ENCODE measurements at places on chromosomes 2 and 18. TPM values are rescaled to one million over a fixed set of nuclear protein-coding genes. Genes with fewer than 3 reads are reported as not detected.
A peak's percentile ranks its signal among the peaks of the same experiment; 100 is the strongest.

Gene MAP3K19
- not detected for total RNA-seq

Gene UGT1A10
- not detected for total RNA-seq

Gene TUBB8B
- 0.93 TPM for total RNA-seq

Gene NETO1
- total RNA-seq, result 52.4 TPM

Gene DLX1
- 1.7 TPM for total RNA-seq

Gene EPB41L3
- 41.7 TPM for total RNA-seq

Gene ITM2C
- 169 TPM for total RNA-seq

DNA sequence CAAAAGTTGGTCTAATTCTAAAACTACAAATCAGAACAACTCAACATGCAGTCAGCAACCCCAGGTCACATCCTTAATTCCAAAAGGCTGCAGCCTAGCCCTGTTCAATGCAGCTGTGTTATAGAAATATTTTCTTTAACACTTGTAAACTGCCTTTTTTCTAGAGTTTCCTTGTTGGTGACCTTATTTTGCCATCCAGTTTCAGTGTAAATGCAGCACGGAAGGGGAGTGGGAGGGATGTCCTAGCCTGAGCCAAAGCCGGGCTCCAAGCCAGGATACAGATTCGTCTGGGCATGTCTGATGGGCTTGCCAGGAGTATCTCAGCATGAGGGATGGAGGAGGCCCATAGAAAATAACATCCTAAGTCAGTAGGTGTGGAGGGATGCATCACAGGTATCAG is 17.7 kb upstream of the SP3 start:
- no peak overlapping the region for H3K27ac ChIP-seq
- H3K4me1 ChIP-seq, result peaks cover 12% of the 10 kb centered on the region
- peaks cover 5% of the 10 kb centered on the region for H3K27me3 ChIP-seq
- DNase-seq, result no peak

DNA sequence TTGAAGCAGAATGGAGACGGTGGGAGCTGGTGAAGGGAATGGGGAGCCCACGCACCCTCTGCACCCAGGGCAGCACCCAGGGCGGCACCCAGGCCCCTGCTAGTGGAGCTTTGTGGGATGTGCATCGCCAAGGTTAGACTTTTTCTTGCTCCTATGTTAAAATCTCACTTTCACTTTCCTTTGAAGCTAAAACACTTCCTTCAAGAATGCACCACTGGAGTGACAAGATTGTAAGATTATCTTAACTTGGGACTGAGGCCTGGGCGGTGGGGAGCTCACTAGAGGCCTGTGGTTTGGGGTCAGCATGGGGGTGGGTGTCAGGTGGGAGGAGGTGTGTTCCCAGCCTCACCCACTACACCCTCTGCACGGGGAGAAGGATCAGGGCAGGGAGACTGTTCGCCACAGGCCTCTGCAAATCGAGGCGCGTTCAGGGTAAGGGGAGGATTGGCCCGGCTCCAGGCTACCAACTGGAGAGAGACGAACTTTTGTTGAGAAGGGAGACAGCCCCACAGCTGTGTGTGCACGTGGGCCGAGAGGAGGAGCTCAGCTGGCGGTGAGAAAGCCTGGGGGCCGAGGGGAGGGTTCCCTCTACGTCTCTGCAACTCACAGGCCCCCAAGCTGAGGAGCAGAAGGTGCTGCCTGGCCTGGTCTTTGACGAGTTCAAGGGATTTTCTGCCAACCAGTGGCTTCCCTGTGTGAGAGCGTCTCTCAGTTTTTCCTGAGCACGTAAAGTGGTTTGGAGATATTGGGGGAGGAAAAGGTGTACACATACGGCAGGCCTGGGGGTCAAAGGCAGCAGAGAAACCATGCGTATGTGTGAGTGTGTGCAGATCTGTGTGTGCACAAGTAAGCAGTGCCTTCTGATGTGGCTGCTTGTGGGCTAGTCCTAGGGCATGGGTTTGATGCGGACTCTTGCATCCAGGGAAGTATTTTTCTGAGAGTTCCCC is 147.7 kb downstream of the KLHL29 start:
- H3K36me3 ChIP-seq, result no peaks in the 10 kb centered on the region
- no peak for DNase-seq
- no peak overlapping the region for H3K4me3 ChIP-seq
- no peak overlapping the region for H3K27ac ChIP-seq
- H3K4me1 ChIP-seq, result peaks cover 7% of the 10 kb centered on the region
- peaks cover 44% of the 10 kb centered on the region for H3K27me3 ChIP-seq

GRCh38 chr2:215567504-215567903 is 131.6 kb upstream of the FN1 start:
- no peak for DNase-seq
- peaks cover 9% of the 10 kb centered on the region for H3K4me1 ChIP-seq
- no peak overlapping the region for H3K4me3 ChIP-seq
- no peak overlapping the region for H3K27ac ChIP-seq

DNA sequence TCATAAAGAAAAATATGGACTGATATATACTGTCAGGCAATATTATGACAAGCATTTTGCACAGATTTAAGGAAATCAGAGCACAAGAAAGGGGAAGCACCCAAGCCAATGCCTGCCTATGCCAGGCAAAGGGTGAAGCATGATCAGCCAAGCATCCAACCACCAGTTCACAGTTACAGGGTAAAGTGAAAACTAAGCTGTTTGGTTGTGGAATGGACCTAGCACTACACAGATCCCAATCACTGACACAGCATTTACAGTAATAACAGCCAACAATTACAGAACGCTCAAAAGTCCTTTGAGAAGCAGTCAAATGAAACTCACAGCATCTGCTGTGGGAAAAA is 90.3 kb downstream of the SP3 start:
- no peak overlapping the region for H3K4me3 ChIP-seq
- H3K27me3 ChIP-seq, result peaks cover 11% of the 10 kb centered on the region
- H3K27ac ChIP-seq, result no peak overlapping the region

GRCh38 chr2:67666386-67667053 is 269.4 kb downstream of the ETAA1 start:
- H3K36me3 ChIP-seq, result no peaks in the 10 kb centered on the region
- H3K4me1 ChIP-seq, result no peaks in the 10 kb centered on the region
- H3K27me3 ChIP-seq, result no peaks in the 10 kb centered on the region
- no peak overlapping the region for H3K4me3 ChIP-seq
- DNase-seq, result no peak
- H3K27ac ChIP-seq, result no peak overlapping the region

DNA sequence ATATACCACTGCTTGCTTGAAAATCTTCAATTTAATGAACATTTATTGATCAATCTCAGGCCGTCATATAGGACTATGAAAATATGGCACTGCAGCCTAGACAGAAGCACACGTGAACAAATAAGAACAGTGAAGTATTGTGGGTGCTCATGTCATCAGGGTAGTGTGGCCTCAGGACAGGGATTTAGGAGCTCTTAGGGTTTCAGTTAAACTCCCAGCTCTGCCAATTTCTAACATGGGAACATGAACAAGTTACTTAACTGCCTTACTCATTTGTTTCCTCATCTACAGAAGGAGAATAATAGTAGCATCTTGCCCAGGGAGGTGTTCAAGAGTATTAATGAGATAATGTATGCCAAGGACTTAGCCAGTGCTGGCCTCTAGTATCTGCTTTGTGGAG is 146.0 kb upstream of the MAP3K20 start:
- no peaks in the 10 kb centered on the region for H3K36me3 ChIP-seq
- no peak for DNase-seq
- H3K27ac ChIP-seq, result no peak overlapping the region
- no peak overlapping the region for H3K4me3 ChIP-seq
- H3K27me3 ChIP-seq, result no peaks in the 10 kb centered on the region
- peaks cover 32% of the 10 kb centered on the region for H3K4me1 ChIP-seq

GRCh38 chr2:86295066-86295465 is 42.4 kb downstream of the REEP1 start:
- no peak for DNase-seq
- no peaks in the 10 kb centered on the region for H3K36me3 ChIP-seq
- no peaks in the 10 kb centered on the region for H3K27me3 ChIP-seq

DNA sequence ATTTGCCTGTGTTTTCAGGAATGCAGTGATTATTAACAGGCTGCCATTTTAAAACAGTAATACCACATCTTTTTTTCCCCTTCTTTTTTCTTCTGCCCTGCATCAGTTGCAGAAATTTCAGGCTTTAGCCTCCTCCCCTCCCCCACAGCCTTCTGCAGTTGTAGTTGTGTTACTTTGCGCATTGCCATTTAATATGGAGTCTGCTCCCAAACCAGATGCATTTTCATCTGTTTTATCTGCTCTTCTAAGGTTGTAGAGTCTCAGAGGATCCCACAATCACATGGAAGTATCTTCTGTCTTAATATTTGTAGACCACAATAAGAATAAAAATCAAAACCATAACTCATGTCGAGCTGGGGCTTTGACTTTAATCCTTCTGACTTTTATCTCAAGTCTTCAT is 3.8 kb downstream of the ASXL3 start:
- no peaks in the 10 kb centered on the region for H3K27me3 ChIP-seq
- peaks cover 3% of the 10 kb centered on the region for H3K36me3 ChIP-seq
- H3K4me3 ChIP-seq, result no peak overlapping the region
- no peak overlapping the region for H3K27ac ChIP-seq

DNA sequence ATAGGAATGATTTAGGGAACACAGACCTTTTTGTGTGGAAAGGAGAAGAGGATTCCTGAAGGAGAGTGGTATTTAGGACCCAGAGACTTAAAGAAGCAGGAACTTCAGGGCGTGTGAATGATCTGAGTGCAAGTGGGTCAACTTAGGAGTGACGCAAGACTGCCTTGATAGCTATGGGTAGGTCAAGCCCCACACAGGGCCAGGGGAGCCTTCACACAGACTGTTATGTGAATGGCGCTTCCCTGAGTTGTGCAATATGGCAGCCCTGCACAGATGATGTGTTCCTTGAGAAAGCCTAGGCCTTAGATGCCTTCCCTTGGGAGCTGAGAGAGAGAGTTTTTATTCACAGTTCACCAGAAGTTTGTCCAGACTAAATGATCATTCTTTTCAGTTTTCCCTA is 47.1 kb upstream of the IGFBP5 start:
- no peaks in the 10 kb centered on the region for H3K27me3 ChIP-seq
- H3K36me3 ChIP-seq, result no peaks in the 10 kb centered on the region
- no peak overlapping the region for H3K27ac ChIP-seq

- no peak overlapping the region for H3K27ac ChIP-seq
- peaks cover 1% of the 10 kb centered on the region for H3K36me3 ChIP-seq
- peak; percentile 32 for DNase-seq
- peaks cover 2% of the 10 kb centered on the region for H3K4me1 ChIP-seq
- H3K4me3 ChIP-seq, result no peak overlapping the region
These were observed 62.2 kb downstream of the ADNP2 start for GRCh38 chr18:80171054-80171872.

GRCh38 chr2:70141902-70142589 is 48.8 kb downstream of the C2orf42 start:
- peak overlapping the region; percentile 82 for H3K4me3 ChIP-seq
- no peaks in the 10 kb centered on the region for H3K36me3 ChIP-seq

DNA sequence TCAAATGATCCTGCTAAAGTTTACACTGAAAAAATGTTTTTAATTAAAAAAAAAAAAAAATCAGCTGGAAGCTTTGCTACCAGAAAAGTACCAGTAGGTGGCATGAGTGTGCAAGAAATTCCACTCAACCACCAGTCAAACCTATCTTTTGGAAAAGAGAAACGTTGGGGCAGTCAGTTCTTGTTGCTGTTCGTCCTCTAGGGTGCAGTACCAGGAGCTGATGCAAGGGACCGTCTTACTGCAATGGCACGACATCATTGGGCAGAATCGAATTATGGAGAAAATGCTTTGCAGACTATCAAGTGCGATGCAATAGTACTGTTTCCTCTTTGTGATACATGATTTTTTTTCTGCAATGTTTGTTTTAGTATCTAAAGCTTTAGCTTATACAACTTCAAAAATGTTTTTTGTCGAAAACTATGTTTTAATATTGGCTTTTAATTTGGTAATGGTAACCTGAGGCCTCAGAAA is 18.3 kb downstream of the YPEL5 start:
- H3K27ac ChIP-seq, result no peak overlapping the region
- H3K27me3 ChIP-seq, result peaks cover 15% of the 10 kb centered on the region
- H3K4me3 ChIP-seq, result no peak overlapping the region
- peaks cover 12% of the 10 kb centered on the region for H3K4me1 ChIP-seq
- peaks cover 5% of the 10 kb centered on the region for H3K36me3 ChIP-seq
- peak; percentile 24 for DNase-seq

DNA sequence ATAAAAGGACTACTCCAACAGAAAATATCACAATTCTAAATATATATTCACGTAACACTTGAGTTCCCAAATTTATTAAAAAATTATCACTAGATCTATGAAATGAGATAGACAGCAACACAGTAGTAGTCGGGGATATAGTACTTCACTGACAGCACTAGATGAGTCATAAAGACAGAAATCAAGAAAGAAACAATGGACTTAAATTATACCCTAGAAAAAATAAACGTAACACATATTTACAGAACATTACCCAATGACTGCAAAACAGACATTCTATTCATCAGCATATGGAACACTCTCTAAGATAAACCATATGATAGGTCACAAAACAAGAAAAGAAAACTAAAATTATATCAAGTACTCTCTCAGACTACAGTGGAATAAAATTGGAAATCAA is 429.4 kb downstream of the MBD2 start:
- no peak overlapping the region for H3K27ac ChIP-seq
- no peaks in the 10 kb centered on the region for H3K36me3 ChIP-seq
- DNase-seq, result no peak
- no peaks in the 10 kb centered on the region for H3K27me3 ChIP-seq
- no peak overlapping the region for H3K4me3 ChIP-seq

- H3K4me1 ChIP-seq, result peaks cover 24% of the 10 kb centered on the region
- no peak overlapping the region for H3K4me3 ChIP-seq
- H3K36me3 ChIP-seq, result peaks cover 22% of the 10 kb centered on the region
- H3K27ac ChIP-seq, result peak overlapping the region; percentile 53
These were observed 2.8 kb downstream of the CNDP2 start for GRCh38 chr18:74498712-74499627.

- H3K36me3 ChIP-seq, result no peaks in the 10 kb centered on the region
- H3K27me3 ChIP-seq, result peaks cover 26% of the 10 kb centered on the region
- H3K4me3 ChIP-seq, result no peak overlapping the region
- no peak for DNase-seq
- H3K27ac ChIP-seq, result no peak overlapping the region
- H3K4me1 ChIP-seq, result peaks cover 3% of the 10 kb centered on the region
These were observed 98.7 kb upstream of the POU3F3 start for GRCh38 chr2:104755026-104755878.

DNA sequence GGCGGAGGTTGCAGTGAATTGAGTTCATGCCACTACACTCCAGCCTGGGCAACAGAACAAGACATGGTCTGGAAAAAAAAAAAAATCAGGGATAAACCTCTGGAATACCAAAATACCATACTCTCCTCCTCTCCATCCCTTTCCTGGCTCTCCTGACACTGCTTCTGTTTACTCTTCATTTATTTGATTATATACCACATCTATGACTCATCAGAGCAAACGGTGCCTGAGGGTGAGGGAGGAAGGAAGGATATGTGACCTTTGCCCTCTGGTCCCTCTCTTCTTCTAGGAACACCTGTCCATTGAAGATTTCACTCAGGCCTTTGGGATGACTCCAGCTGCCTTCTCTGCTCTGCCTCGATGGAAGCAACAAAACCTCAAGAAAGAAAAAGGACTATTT is 30.0 kb downstream of the VIL1 start:
- no peak overlapping the region for H3K4me3 ChIP-seq
- H3K27ac ChIP-seq, result peak overlapping the region; percentile 45
- peaks cover 23% of the 10 kb centered on the region for H3K36me3 ChIP-seq
